RWPE1 (cell line): ENCODE measurements at places on chromosomes 2 and 18.

- DNase-seq, result no peak
Measured at GRCh38 chr2:206851521-206851920, 86.1 kb downstream of the FASTKD2 start.

- DNase-seq, result no peak
Measured at GRCh38 chr2:62076980-62077638, 118.8 kb upstream of the B3GNT2 start.

DNA sequence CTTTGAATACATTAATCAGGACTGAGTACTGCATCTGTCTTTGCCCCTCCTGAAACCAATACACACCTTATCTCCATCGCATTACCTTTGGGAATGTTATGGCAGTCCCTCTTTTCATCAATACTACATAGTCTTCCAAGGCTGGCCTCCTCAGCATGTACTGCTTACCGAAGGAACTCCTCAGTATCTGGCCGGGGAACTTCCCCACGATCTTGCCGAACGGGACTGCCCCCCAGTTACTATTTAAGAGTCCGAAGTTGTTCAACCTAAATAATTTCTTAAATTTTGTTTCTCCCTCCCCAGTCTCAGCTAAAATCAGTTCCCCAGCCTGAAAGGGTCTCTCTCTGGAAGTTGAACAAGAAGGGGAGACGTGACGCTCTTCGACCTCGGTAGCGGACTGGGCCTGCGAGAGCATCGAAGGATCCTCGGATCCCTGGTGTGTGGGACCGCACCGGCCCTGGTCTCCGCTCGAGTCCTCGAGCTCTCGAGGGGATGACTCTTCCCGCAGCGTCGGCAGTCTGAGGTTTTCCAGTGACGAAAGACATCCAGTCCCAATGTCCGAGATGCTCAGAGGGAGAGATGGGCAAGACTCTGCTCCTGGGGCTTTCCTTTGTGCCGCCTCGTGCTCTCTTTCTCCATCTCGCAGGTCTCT, 489 bp downstream of the TRMT61B start:
- DNase-seq, result peak; percentile 41

- DNase-seq, result no peak
Measured at GRCh38 chr2:12764849-12765605, 48.3 kb downstream of the TRIB2 start.

GRCh38 chr2:178514664-178515063, 34.4 kb downstream of the PLEKHA3 start:
- DNase-seq, result peak; percentile 69

DNA sequence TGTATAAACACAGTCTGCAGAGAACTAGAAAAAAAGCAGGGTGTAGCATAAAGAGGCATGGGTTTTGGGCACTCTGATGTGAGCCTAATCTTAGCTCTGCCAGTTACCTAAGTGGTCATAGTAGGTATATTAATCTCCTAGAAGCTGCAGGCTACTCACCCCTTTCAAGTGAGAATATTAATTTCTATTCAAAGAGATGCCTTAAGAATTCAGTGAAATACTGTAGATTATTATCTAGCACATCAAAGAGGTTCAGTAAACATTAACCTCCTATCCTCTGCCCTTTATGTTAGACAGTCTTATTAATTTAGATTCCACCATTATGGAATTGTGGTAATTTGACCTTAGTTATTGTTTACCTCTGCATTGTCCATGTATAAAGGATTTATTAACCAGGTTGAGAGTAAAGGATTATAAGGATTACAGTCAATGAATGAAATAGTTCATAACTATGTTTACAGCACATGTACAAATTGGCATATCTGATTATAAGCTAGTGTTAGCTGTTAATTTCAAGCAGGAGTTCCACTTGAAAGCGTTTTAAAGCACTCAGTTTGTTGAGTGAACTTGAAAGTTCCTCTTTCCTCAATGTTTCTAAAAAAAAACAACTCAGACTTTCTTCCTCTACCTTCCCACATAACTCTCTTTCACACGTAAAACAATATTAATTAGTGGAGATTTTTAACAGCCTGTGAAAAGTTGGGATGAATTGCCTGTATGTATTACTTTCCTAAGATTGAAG, 150.6 kb upstream of the EPC2 start:
- no peak for DNase-seq

DNA sequence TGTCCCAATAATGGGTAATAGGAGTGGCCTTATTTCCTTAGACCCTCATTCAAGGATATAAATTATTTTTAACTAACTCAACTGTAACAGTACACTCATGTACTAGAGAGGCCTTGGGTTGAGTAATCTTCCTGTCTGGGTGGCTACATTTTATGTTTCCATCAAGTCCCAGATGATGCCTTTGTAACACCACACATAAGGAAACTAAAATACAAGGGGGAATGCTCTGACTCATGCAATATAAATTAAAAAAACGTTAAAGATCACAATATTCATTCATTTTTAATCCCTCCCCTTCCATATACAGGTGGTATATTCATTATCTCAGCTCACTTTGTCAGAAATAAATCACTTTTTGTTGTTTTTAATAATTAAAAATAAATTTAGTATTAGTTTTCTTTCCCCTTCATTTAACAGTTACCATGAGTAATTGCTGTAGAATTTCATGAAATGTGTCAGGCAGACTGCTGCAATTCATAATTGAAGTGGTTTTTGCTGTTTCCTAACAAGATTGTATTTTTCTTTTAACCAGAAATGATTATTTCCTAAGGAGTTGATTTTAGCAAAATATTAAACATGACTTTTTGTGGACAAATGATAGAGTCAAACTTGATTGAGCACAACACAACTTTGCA, 1403.6 kb downstream of the SUCLG1 start:
- peak; percentile 83 for DNase-seq

DNA sequence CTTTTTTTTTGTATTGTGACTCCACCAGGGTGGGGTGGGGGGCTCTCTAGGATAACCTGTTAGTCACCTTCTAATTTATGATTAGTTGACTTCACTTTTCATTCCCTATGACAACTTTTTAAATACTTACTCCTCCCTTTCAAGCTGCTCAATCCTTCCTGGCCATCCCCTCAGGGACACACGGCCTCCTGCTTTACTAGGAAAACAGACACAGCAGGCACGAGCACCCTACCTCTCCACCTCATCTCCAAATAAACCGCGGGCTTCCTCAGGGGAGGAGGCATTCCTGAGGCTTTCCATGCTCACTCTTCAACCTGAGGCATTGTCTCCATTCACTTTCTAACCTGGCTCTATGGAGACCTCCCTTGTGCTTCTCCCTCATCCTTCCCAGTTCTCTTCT, 33.0 kb downstream of the B4GALT6 start:
- DNase-seq, result no peak

GRCh38 chr2:229922449-229923386, at the start of gene FBXO36:
Gene FBXO36, plus strand, starts transcription at chr2:229922503. Its CDS starts 11 bp downstream, at chr2:229922514.
- DNase-seq, result peak; percentile 49

GRCh38 chr2:149650006-149650405, 62.4 kb upstream of the MMADHC start:
- DNase-seq, result no peak

GRCh38 chr18:50282521-50283335, 1.4 kb upstream of the MBD1 start:
- no peak for DNase-seq

DNA sequence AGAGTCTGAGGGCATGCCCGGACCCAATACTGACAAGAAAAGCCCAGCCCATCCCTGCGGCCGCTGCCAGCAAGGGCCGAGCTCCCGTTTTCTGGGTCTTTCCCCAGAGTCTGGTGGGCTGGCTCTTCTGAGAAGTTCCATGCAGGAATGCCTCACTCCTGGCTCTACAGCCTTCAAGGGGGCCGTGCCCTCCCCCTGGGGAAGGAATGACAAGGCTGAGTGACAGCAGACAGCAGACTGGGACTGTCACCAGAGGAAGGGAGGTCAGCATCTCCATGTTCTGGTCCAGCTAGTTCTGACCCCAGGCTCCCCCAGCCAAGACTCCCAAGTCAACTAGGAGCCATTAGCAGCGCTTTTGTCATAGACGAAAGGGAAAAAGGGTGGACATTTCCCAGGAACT, 13.0 kb upstream of the SEMA4C start:
- no peak for DNase-seq

DNA sequence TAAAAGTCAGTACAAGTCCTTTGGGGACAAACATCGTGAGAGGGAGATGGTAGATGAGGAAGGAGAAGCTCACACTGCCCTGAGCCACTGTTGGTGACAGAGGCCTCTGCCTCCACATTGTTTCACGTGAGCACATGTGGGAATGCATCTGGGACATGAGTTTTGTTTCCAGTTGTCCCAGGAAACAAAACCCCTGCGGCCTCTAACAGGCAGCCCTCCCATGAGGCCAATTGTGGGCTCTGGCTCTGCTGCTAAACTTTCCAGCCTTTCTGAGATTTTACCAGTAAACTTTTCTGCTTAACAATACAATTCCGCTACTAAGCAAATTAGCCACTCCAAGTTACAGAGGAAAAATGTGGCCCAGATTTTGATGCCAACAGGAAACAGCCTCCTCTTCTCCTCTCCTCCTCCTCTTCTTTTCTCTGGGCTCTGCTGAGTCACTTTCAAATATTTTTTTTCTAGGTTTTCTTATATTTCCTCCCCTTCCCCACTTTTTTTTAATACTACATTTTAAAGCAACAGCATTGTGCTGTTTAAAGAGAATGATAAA, 23.4 kb upstream of the LRRC30 start:
- DNase-seq, result no peak

- no peak for DNase-seq
Measured at GRCh38 chr2:207481924-207482323, 47.8 kb upstream of the CREB1 start.

GRCh38 chr2:62845256-62845655, 139.7 kb downstream of the EHBP1 start:
- DNase-seq, result no peak

- no peak for DNase-seq
Measured at GRCh38 chr18:55998801-55999385, 410.9 kb upstream of the TCF4 start.

GRCh38 chr18:51545446-51545845, 348.0 kb upstream of the MEX3C start:
- DNase-seq, result no peak

- no peak for DNase-seq
Measured at GRCh38 chr2:154911729-154912128, 213.2 kb downstream of the KCNJ3 start.

DNA sequence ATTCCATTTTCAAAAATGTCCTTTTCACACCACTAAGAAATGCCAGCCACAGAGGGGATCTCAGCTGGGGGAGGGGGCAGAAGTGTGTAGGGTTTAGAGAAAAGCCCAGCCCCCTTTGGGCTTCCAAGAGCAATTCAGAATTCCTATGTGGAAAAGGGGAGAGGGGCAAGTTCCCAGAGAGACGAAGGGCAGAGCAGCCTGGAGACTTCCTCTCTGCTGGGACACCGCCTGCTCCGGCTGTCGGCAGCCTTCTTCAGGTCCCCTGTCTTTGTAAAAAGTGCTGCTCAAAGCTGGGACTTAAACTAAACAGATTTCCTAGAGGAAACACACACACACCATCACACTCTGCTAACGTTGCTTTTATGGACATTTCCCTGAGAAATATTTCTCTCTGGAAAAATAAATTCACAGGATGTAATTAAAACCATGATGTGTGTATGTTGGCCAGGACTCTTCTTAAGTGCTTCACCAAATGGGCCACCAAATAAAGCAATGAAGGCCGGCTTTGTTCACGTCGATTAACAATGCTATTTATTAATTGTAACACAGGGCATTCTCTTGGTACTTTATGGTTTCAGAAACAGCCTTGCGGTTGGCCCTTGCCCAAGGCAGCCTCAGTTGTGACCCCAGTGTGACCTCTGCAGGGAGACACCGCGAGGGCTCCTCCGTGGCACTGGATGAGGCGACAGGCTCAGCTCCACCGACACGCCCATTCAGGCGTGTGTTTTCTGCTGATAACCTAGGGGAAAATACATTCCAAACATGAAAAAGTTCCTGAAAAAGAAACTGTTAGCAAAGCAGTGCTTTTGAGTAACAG, 5.6 kb upstream of the ASB1 start:
- DNase-seq, result no peak

DNA sequence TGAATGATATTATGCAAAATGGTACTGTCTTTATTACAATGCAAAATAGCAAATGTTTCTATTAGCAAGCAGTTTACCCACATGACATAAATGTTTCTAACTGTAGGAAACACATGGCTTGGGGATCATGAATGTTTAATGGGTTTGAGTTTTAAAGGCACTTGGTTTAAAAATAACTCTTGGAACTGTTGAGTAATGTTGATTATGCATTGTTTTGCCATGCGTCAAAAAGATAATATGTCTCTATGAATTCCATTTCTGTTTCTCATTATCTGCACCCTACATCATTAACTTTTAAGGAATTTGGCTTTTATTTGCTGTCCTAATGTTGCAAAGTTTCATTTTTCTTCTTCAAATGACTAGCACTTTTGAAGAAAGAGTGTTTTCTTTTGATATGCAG, 1355.5 kb downstream of the SUCLG1 start:
- peak; percentile 53 for DNase-seq

GRCh38 chr2:143158551-143159485, 29.6 kb downstream of the ARHGAP15 start:
- DNase-seq, result no peak

GRCh38 chr2:37615804-37616676, 55.4 kb downstream of the CDC42EP3 start:
- no peak for DNase-seq

GRCh38 chr18:37335409-37335736, 230.2 kb downstream of the CELF4 start:
- DNase-seq, result no peak

GRCh38 chr18:59395226-59396175, 36.4 kb upstream of the LMAN1 start:
- DNase-seq, result no peak

DNA sequence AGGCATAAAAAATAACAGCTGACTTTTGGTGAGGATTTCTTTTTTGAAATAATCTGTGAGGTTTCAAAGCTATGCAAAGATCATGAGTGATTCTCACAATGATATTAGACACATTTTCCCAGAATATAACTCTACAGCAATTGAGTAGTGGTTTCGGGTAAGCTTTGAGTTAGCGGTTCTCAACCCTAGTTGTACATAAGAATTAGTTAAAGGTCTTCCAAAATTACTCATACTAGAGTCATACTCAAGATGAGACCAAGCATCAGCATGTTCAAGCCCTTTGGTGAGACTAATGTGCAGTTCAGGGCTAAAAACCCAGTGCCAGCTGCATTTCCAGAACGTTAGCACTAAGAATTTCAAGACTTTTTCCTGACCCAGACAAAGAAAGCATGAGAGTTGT, 31.1 kb downstream of the DSG4 start:
- DNase-seq, result no peak

DNA sequence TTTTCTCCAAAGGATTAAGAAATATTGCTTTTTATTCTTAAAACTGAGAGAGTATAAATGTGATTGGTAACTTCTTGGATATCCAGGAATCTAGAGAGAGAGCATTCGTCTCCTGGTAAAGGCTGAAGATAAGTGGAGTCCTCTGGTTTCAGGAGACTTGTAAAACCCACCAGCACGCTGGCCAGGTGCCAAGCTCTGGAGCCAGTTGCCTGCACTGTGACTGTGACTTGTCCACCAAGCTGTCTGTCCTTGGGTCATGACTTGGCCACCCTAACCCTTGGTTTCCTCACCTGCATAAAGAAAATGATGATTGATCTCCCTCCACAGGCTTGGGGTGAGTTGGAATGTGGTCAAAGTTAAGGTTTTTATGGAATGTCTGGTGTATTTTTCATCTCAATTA, 185.4 kb upstream of the NCKAP5 start:
- no peak for DNase-seq

- no peak for DNase-seq
Measured at GRCh38 chr18:35999925-36000324, 27.4 kb downstream of the RMP24 start.

GRCh38 chr18:49768051-49768391, 45.3 kb downstream of the ACAA2 start:
- peak; percentile 19 for DNase-seq

- DNase-seq, result no peak
Measured at GRCh38 chr2:30765876-30766470, 41.3 kb downstream of the CAPN13 start.

GRCh38 chr18:47873625-47874024, 56.8 kb downstream of the SMAD2 start:
- no peak for DNase-seq
